ENCODE measurements at places on chromosomes 12 and 14.

GRCh38 chr14:64714432-64715025 lies 10.3 kb downstream of the PLEKHG3 start:
- no peak for DNase-seq

- peak; percentile 59 for DNase-seq
Measured at GRCh38 chr14:103594265-103594664, 31.5 kb downstream of the COA8 start.

DNA sequence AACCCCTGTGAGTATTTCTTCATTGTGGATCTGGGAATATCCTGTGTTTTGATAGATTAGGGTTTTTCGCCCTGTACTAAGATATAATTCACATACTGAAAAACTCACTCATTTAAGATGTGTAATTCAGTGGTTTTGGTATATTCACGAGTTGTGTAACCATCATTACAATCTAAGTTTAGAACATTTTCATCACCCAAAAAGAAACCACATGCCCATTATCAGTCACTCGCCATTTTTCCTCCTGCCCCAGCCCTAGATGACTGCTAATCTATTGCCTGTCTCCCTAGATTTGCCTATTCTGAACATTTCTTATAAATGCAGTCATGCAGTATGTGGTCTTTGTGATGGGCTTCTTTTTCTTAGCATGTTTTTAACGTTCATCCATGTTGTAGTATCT lies 67.9 kb upstream of the ATF1 start:
- DNase-seq, result no peak

DNA sequence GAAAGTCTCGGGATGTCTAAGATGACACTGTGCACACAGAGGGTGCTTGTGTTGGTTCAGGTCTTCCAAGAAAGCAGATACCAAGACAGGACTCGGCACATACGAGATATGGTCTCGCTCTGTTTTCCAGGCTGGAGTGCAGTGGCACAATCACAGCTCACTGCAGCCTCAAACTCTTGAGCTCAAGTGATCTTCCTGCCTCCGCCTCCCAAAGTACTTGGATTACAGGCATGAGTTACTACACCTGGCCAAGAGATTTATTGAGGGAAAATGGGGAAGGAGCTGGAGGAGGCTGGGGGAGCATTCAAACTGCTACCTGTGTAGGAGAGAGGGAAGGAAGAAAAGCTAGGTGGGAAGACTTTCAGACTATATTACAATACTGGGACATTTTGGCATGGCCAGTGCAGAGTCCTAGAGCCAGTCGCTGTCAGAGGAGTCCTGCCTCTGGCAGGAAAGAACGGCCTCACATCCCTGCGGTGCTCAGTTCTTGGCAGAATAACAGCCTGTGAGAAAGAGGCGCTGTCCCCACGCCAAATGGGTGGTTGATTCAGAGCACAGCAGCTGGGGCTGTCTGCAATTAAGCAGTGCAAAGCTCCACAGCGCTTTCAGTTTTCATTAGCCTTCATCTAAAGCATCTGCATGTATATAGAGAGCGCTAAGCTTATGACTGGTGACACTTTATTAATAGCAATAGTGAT lies 18.3 kb downstream of the SLC17A8 start:
- peak; percentile 70 for DNase-seq

DNA sequence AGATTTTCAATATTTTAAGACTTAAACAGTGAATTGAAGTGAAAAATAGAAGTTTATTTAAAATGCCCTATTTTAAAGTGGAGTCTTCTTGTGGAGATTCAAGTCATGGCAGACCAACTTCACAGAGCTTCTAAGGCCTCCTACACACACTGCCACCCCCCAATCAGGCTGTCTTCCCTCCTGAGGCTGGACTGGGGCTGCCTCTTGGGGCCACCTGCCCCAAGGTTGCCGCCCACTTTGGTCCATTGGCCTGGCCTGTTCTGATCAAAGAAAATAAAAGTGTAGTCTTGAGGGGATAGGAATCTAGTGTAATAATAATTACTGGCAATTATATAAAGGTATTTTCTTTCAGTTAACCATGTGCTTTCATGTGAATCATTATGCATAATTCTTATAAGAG lies 1.3 kb downstream of the GOLT1B start:
- DNase-seq, result no peak
